Stimulated activated CD8-positive, alpha-beta memory T cell treated with anti-CD3 and anti-CD28 coated beads, Interleukin-4, amount 100 ng/mL, for 4 hours (primary cell): ENCODE measurements at places on chromosomes 1 and 21.

DNA sequence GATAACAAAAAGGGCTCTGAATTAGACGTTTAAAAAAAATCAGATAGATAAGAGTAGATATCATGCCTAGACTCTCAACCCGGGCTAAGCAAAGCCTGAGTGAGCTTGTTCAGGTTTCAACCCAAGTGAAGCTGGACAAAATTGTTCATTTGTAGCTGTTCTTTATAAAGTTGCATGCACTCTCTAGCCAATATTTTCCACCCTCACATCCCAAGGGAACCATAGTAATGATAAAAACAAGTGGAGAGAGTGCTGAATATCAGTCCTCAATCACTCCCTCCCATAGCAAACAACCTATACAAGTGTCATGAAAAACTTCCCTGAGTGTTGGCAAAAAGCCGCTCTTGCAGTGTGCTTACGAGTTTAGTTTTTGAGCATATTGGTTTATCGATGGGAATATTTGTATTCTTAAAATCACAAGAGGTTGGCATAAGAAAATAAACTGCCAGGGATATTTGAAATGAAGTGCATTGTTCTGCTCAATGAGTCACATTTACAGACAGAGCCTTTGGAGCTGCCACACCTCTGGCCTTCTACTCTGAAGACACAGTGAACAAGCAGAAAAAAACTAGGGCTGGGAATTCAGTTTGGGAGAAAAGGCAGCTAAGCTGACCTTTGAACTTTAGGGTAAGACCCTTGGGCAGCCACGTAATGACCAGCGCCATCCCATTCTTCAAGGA lies 2.2 kb upstream of the CLCA2 start:
- no peak for DNase-seq

- DNase-seq: no peak
Observed at GRCh38 chr1:183089025-183089639, 65.9 kb downstream of the LAMC1 start.

GRCh38 chr1:81455481-81455880 lies 345.3 kb upstream of the ADGRL2 start:
- DNase-seq: no peak

- no peak for DNase-seq
Observed at GRCh38 chr1:59355361-59355760, 58.5 kb downstream of the FGGY start.

GRCh38 chr1:75519651-75520427 lies 91.1 kb downstream of the SLC44A5 start:
- no peak for DNase-seq

GRCh38 chr1:9085306-9085940 lies 16.0 kb upstream of the SLC2A5 start:
- no peak for DNase-seq

- DNase-seq: no peak
Observed at GRCh38 chr1:229266274-229266673, 4.6 kb upstream of the RAB4A start.

DNA sequence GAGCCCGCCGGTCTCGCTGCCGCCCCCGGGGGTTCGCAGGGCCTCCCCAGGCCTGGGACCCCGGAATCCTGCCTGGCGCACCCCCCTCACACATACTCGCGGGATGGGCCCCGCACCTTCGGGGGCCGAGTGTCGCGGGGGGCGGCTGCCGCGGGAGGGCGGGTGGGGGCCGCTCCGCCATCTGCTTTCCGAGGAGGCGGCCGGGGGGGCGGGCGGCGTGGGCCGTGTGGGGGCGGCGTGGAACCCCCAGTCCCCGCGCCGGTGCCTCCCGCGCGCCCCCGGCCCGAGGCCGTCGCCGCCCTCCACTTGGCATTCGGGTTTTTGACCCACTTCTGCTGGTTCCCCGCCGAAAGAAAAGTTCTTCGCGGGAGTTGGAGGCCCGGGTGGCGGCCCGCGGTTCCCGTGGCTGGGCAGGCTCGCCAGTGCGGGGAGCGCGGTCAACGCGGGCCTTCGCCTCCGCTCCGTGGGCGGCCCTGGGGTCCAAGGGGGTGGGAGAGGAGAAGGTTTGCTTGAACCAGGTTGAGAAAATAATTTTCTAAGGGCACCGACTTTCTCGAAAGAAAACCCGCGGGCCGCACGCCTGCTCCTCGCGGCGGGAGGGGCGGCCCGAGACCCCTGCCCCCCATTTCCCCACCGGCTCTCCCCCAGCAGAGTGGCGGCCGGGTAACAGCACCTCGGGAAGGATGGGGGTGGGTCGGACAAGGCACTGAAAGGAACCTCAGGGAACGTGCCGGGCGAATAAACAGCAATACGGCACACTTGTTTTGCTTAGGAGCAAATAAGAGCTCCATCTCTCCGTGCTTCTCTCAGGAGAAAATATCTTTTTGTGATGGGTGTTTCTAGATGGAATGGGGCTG lies 1.6 kb downstream of the PHF13 start:
- DNase-seq: no peak

GRCh38 chr21:42016364-42016985 lies 6.3 kb upstream of the ZBTB21 start:
- no peak for DNase-seq

- DNase-seq: no peak
Observed at GRCh38 chr1:147152772-147153171, 19.5 kb downstream of the PRKAB2 start.

- DNase-seq: no peak
Observed at GRCh38 chr1:94784190-94784515, 36.0 kb upstream of the SLC44A3 start.

GRCh38 chr1:210412240-210412639 lies 83.5 kb downstream of the HHAT start:
- DNase-seq: no peak

DNA sequence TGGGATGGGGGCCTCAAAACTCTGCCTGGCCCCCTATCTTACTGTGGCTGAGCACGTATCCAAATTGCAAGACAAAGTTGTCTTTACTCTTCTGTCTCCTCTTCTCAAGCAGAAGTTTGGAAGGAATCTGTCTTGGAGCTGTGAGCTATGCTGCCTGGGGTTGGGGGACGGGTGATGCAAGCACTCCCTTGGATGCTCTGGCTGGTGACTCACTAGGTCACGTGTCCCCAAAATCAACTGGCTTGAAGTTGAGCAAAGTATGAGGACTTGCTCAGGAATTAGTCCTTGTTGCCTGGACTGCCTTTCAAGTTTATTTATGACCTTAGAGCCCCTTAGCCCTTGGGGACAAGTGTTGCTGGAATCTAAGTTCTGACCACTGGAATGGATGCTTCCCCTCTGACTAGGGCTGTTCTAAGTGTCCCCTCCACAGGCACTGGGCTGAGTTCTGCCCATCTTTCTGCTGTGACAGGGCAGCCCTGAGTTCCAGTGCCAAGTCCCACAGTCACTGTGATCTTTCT lies 269.5 kb downstream of the HHAT start:
- no peak for DNase-seq

DNA sequence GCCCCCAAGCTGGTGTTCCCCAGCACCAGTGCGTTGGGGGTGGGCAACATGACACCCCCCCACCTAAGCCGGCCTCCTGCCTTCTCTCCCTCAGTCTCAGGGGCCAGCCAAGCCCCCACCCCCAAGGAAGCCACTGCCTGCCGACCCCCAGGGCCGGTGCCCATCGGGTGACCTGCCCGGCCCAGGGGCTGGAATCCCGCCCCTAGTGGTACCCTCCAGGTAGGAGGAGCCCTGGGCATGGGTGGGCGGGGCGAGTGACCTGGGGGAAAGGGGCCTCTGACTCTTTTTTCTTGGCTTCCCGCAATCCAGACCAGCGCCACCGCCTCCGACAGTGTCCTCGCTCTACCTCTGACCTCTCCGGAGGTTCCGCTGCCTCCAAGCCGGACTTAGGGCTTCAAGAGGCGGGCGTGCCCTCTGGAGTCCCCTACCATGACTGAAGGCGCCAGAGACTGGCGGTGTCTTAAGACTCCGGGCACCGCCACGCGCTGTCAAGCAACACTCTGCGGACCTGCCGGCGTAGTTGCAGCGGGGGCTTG lies 1.3 kb upstream of the EFNA4 start:
- no peak for DNase-seq

DNA sequence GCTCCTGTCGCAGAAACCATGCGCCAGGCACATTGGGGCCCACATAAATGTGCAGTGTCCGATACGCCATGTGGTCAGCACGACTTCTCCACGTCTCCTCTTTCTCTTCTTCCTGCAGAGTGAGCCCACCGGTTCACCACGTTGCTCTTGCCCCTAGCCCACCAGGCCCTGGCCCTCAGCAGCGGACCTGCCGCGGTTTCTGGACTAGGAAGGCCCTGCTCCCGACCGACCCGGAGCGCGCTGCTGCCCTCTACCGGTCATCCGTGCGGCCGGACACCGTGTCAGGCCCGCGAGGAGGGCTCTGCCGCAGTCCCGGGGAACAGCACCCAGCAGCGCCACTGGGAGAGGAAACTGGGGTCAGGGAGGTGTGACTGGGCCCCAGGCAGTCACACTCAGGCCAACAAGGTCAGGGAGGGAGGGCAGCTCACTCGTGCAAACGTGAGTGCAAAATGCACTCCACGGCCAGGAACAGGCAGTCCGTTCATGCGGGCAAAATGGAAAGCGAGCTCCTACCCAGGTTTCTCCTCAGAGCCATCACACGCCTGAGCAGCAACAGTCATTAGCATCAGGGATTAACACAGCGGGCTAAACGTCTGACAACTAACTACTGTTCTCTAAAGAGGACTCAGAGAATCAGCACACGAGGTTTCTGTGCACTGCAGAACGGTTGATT lies 13.7 kb downstream of the TLR5 start:
- DNase-seq: no peak

DNA sequence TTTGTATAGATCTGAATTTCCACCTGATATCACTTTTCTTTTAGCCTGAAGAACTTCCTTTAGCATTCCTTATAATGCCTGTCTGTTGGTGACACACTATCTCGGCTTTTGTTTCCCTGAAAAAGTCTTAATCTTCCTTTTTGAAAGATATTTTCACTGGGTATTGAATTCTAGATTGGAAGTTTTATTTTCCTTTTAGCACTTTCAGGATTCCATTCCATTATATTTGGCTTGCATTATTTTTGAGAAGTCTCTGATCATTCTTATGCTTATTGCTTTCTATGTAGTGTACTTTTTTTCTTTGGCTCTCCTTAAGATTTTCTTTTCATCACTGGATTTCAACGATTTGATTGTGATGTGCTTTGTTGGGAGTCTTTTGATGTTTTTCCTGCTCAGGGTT lies 510.7 kb downstream of the RWDD3 start:
- DNase-seq: no peak

DNA sequence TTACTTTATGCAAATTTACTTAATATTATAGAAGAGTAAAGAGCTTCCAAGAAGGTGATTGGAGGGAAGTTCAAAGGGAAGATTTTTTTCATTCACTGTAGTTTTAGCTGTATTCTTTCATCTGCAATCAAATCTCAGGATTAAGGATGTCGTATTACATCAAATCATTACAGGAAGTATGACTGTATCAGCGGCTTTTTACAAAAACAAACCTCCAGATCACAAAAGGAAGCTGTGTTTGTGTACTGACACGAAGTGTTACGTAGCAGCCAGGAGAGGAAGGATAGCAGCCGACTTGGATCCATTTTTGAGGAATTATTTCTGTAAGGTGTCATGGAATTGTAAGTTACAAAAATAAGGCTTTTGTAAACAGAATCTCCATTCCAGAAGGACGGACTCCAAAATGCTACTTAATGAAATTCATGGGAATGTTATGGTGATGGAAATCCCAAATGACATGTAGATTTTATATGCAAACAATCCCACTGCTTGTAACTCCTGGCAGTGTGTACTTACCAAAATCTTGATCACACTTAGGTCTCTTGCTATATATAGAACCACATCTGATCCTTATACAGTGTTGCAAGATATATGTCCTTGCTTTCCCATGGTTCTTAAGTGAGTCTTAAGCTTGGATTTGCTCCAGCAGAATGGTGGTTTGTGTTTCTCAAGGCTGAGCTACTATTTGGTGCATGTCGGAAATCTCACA lies 49.8 kb downstream of the KCNJ15 start:
- no peak for DNase-seq

DNA sequence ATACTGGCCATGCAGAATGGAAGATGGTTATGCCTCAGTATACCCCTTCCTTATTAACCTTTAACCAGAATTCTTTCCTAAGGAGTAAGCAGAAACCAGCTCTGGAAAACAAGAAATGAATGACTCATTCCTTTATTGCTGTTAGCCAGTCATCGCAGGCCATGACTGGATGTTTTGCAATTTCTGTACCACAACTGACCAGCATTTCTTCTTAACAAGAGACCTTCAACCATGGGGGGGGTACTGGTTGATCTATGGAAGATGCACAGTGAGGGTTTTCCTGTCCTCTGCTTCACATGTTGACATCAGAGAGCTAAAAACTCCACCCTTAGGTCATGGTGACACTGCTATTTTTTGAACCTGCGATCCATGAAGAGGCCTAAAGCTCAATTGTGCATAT lies 28.0 kb upstream of the RNF2 start:
- DNase-seq: no peak

DNA sequence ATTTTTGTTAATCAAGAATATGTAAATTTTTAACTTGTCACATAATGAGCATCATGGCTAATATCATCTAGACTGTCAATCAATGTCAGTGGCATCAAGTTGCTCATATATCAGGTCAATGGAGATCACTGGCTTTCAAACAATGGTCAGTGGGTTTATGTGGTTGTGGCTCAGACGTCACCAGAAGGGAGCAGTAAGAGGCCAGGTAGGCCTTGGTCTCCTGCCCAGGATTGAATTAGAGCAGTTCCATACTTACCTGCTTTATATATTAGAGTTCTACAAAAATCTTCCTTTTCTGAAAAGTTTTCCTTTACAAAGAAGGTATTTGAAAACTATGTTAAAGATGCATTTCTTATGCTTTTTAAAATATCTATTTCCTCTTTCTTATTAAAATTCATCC lies 206.3 kb upstream of the B3GALT2 start:
- no peak for DNase-seq

- DNase-seq: no peak
Observed at GRCh38 chr1:233647073-233647472, 33.2 kb downstream of the KCNK1 start.

DNA sequence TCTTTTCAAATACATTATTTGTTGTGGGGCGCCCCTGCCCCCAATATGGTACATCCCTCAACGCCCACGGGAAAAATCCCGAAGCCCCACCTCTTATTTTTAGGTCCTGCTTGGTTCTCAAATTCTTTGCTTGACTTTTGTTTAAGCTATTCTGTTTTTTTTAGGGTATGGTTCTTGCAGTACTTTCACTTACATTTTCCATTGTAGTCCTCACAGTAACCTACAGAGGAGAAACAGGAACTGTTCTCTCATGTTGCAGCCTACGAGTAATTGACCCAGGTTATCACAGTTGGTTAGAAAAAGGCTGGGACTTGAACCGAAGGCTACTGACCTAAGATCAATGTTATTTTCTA lies 697 bp upstream of the C21orf91 start:
- no peak for DNase-seq

- DNase-seq: no peak
Observed at GRCh38 chr1:230578616-230579015, 63.7 kb upstream of the COG2 start.

DNA sequence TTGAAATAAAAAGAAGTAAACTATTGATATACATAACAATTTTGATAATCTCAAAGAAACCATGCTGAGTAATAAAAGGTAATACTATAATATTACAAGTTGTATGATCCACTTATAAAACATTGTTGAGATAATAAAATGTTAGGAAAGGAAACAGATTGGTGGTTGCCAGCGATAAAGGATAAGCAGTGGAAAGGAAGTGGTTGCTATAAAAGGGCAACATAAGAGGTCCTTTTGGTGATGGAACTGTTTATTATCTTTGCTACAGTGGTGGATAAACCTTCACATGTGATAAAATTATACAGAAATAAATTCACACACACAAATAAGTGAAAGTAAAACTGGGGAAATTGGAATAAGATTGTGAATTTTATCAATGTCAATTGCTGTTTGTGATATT lies 15.1 kb downstream of the OR6F1 start:
- no peak for DNase-seq

GRCh38 chr21:46361176-46361575 lies 37.2 kb downstream of the PCNT start:
- no peak for DNase-seq

GRCh38 chr1:112465122-112465521 lies 43.6 kb upstream of the WNT2B start:
- no peak for DNase-seq
